Psoas muscle (tissue), 8 donors: ENCODE measurements at places on chromosomes 7 and 10. TPM values are rescaled to one million over a fixed set of nuclear protein-coding genes. Genes with fewer than 3 reads are reported as not detected.

DNA sequence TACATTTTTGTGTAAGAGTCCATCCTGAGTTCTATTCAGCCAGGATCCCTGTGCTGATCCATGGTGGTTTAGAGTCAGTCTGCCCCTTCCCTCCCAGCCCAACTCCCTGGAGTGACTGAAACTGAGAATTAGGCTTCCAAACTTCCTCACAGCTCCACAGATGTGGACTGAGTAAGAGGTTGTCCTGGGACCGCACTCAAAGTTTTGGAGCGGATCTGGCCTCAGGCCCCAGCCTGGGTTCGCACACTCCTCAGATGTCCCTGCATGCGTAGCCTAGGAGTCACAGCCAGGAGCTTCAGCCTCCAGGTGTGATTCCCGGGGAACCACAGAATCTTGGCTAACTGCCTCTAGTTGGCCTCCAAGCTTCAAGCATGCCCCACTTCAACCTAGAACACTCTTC, 218.1 kb downstream of the C7orf25 start:
- H3K4me3 ChIP-seq = no peak overlapping the region
- H3K27ac ChIP-seq = no peak overlapping the region
- DNase-seq = peak; percentile 66
- H3K27me3 ChIP-seq = no peaks in the 10 kb centered on the region
- no peaks in the 10 kb centered on the region for H3K36me3 ChIP-seq

DNA sequence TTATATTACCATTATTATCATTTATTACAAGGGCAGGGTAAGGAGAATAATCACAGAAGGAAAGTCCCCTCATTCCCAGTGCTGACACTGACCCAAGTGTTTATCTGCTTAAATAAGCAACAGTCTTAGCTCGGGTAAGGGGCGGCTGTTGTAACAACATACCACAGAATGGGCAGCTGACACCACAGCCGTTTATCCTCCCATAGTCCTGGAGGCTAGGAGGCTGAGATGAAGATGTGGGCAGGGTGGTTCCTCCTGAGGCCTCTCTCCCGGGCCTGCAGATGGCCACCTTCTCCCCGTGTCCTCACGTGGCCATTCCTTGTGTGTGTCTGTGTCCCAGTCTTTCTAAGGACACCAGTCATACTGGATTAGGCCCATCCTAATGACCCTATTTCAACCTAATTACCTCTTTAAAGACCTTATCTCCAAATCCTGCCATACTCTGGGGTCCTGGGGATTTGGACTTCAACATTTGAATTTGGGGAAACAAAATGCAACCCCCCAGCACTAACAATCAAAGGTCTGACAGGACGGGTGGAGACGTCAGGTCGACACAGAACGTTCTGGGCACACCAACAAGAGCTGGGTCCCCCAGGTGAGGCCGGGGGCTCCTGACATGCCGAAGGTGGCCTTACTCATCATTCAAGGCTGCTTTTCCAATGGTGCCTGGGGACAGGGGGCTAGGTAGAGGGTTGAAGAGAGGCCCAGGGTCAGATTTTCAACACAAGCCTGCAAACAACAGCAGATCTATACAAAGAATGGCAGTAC, 93.5 kb downstream of the TNS3 start:
- H3K36me3 ChIP-seq = no peaks in the 10 kb centered on the region
- H3K27me3 ChIP-seq = no peaks in the 10 kb centered on the region
- peaks cover 29% of the 10 kb centered on the region for H3K4me1 ChIP-seq
- H3K4me3 ChIP-seq = no peak overlapping the region
- DNase-seq = no peak

DNA sequence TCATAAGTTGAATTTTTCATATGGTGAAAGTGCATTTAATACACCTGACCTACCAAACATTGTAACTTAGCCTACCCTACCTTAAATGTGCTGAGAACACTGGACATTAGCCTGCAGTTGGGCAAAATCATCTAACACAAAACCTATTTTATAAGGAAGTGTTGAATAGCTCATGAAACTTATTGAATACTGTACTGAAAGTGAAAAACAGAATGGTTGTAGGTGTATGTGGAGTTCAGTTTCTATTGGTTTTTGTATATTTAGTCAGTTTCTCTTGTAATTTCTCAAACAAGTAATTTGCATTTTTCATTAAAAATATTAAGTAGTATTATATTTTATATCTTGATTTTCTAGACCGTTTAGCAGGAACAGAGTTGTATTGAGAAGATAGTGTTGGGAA, 15.3 kb downstream of the CCDC7 start:
- no peak overlapping the region for H3K27ac ChIP-seq
- no peaks in the 10 kb centered on the region for H3K27me3 ChIP-seq
- no peak overlapping the region for H3K4me3 ChIP-seq
- DNase-seq = no peak
- no peaks in the 10 kb centered on the region for H3K36me3 ChIP-seq
- no peaks in the 10 kb centered on the region for H3K4me1 ChIP-seq

DNA sequence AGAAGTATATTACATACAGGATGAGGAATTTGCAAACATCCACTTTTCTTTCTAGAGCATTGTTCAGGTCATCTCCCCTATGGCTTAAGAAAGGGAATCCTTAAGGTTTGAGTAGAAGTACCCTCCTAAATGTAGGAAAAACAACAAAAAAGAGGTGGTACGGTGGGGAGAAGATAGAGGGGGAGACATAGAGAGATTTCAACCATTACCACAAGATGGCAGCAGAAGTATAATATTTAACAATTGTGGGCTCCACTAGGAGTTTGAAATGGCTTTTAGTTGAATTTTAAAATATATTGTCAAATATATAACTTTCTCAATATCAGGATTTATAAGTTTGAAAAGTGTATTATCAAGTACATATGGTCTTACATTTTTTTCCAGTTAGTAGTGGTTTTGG, 72.7 kb upstream of the PRKG1 start:
- H3K4me3 ChIP-seq = no peak overlapping the region
- no peaks in the 10 kb centered on the region for H3K27me3 ChIP-seq
- no peak for DNase-seq
- peaks cover 71% of the 10 kb centered on the region for H3K4me1 ChIP-seq
- no peak overlapping the region for H3K27ac ChIP-seq
- no peaks in the 10 kb centered on the region for H3K36me3 ChIP-seq

DNA sequence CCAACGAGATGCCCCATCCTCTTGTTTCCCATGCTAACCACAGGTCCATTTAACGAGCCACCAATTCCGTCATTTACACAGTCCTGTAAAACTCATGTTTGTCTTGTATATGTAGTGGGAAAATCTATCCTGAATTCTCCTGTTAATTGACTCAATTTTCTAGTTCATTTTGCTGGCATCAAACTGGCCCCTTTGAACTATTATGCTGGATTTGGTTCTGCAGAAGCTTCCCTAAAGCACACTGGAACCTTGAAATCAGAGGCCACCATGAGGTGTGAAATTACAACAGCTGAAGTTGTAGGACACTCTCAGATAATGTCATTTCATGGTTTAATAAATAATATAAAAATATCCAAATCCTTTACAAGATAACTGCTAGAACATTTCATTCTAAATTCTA, 129.8 kb upstream of the AKR1E2 start:
- no peak overlapping the region for H3K27ac ChIP-seq
- no peaks in the 10 kb centered on the region for H3K27me3 ChIP-seq
- peaks cover 9% of the 10 kb centered on the region for H3K4me1 ChIP-seq

- no peak for DNase-seq
- H3K27me3 ChIP-seq = no peaks in the 10 kb centered on the region
- H3K36me3 ChIP-seq = no peaks in the 10 kb centered on the region
- no peak overlapping the region for H3K4me3 ChIP-seq
Observed at GRCh38 chr10:132224343-132225072, 37.8 kb downstream of the DPYSL4 start.

GRCh38 chr10:75528392-75528791, 97.0 kb downstream of the LRMDA start:
- no peaks in the 10 kb centered on the region for H3K36me3 ChIP-seq
- H3K27me3 ChIP-seq = no peaks in the 10 kb centered on the region
- H3K4me3 ChIP-seq = no peak overlapping the region

- no peak overlapping the region for H3K4me3 ChIP-seq
- H3K4me1 ChIP-seq = no peaks in the 10 kb centered on the region
Observed at GRCh38 chr10:69867699-69868558, 66.2 kb downstream of the COL13A1 start.

GRCh38 chr7:20661884-20662283, 46.4 kb downstream of the ABCB5 start:
- H3K27me3 ChIP-seq = no peaks in the 10 kb centered on the region
- H3K4me1 ChIP-seq = no peaks in the 10 kb centered on the region
- no peaks in the 10 kb centered on the region for H3K36me3 ChIP-seq
- H3K4me3 ChIP-seq = no peak overlapping the region

- no peak for DNase-seq
- no peaks in the 10 kb centered on the region for H3K36me3 ChIP-seq
- peaks cover 4% of the 10 kb centered on the region for H3K27me3 ChIP-seq
- H3K4me3 ChIP-seq = no peak overlapping the region
- no peak overlapping the region for H3K27ac ChIP-seq
Observed at GRCh38 chr7:17462131-17462631, 163.7 kb downstream of the AHR start.

Gene WDR86
- total RNA-seq = 0.34 TPM

Gene TBC1D12
- total RNA-seq = 5.0 TPM

Gene NCF1
- total RNA-seq = 2.1 TPM

Gene ATOH7
- total RNA-seq = not detected

Gene RSPH10B2
- 0.20 TPM for total RNA-seq
